NCI-H524 (cell line): ENCODE measurements at places on chromosomes 6 and 20.

DNA sequence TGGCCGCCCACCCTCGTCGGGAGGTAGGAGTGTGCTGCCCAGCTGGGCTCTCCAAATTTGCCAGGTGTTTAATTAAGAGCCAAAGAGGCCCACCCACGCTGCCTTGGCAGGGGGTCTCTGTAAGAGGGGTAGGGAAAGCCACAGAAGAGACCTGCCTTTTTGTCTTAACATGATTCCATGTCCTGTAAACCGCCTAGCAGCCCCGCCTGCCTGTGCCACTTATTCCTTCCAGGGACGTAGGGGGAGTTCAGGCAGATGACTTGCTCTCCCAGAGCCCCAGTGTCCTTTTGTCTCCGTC is 2.1 kb downstream of the FAM210B start:
- peak; percentile 79 for DNase-seq

GRCh38 chr6:49541210-49541724 is 9.2 kb upstream of the C6orf141 start:
- DNase-seq = no peak

DNA sequence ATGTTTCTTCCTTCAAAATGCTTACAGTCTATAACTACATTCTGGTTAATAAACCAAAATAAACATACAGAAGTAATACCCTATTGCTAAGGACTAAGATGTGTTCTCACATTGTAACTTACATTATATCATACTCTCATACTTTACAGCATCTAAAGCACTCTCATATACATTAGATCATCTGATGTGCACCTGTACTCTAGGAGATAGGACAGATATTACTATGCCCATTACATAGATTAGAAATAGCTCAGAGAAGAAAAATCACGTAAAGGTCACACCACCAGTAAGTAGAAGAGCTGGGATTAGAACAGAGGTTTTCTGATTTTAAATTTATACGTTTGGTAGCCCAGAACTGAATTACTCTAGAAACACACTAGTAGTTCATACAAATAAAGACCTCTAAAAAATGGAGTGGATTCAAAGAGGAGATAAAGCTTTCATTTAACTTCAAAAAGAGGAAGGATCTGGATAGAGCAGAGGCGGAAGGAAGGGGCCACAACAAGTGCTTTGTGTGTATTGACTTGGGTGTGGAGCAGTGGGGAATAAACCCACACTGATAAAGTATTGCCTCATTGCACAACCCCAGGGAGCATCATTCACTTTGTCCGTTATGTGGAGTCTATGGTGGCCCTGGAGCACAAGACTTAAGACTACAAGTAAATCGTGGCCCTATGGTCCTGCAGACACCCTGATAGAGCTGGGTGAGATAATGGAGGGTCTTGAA is 30.9 kb downstream of the SLC2A12 start:
- no peak for DNase-seq

DNA sequence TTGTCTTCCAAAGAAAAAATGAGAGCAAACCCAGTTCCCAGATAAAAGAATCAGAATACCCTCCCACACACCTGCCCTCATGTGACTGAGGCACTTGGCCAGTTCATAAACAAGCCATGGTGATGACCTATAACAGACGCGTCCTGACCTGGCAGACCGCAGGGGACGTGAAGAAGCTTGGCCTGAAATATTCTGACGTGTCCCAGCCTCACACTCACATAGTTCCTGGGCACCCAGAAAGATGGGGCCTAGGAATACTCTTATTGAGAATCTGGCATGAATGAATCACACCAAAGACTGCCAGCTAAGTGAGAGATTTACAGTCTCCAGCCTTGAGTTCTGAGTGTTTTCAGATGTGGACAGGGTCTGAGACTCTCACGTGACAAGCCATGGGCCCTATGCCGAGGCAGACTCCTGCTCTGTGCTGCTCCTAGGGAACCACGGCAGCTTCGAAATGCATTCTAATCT is 17.2 kb upstream of the MAP3K4 start:
- no peak for DNase-seq

- DNase-seq = no peak
Observed at GRCh38 chr20:53838311-53838868, 232.0 kb downstream of the BCAS1 start.

DNA sequence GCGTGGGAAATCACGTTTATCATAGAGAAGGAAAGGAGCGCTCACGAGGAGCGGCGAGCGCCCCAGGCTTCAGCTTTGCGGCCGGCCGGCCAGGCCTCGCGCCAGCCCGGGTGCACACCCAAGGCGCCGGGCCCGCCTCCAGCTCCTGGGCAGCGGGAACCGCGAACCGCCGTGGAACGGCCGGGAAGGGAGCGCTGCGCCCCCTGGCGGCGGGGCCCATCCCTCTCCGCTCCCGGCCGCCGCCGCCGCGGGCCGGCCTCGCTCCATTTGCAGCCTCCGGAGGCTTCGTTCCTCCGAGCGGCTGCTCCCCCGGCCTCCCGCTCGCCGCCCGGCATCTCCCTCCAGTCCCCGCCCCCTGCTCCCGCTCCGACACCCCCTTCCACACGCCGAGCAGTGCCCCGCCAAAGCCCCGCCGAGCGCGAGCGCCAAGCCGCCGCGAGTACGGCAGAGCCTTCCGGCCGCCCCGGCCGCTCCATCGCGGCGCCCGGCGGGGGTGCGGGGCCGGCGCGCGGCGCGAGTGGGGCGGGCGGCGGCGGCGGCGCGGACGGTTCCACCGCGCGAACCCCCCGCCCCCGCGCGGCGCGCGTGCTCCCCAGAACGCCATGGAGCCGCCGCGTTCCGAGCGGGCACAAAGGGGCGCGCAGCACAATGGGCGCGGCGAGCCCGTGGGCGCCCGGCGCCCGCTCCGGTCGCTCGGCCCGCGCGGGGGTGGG is 946 bp downstream of the BEND3 start:
- DNase-seq = peak; percentile 56

DNA sequence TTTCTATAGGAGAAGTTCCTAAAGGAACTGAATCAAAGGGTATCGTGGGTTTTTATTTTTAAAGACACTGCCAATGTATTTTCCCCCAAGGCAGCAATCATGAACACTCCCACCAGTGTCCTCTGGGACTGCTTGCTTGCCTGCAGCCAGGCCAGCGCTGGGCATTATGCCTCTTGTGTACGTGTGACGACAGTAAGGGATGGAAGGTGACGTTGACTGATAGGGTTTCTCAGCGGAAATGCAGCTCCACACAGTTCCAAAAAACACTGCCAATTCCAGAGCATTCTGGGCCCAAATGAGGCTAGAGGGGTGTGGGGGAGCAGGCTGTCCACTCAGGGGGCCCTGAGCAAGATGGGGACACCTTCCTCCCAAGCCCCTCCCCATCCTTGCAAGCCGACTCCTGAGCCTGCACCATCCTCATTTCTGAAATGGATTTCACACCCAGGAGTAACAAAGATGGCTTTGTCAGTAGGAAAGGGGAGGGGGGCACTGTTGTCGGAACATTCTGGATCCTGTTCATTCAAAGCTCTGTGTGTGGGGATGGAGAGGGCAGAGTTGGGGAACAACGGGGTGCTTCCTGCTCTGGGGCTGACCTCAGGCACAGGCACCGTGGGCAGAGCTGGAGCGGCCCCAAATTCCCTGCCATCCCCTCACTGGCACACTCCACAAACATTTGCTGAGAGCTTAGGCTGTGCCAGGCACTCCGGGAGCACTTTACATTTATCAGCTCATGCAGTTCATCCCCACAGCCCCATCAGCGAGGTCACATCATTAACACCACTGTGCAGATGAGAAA is 20.0 kb downstream of the PREX1 start:
- no peak for DNase-seq

DNA sequence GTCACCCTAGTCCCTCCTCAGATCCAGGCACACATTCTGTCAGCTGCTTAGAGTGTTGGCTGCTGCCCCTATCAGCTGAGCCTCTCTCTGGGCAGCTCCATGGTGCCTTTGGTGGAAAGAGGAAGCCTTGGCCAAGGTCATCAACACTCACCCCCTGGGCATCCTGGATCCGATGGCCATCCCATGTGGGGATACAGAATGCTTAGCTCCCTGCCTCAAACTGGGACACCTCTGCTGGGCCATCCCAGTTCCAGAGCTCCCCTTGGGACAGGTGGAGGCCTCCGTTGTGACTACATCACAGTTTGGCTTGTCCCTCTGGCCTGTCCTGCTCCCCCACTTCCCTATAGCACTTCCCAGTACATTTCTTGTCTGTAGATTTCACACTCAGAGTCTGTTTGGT is 45.6 kb downstream of the TOX2 start:
- DNase-seq = no peak

DNA sequence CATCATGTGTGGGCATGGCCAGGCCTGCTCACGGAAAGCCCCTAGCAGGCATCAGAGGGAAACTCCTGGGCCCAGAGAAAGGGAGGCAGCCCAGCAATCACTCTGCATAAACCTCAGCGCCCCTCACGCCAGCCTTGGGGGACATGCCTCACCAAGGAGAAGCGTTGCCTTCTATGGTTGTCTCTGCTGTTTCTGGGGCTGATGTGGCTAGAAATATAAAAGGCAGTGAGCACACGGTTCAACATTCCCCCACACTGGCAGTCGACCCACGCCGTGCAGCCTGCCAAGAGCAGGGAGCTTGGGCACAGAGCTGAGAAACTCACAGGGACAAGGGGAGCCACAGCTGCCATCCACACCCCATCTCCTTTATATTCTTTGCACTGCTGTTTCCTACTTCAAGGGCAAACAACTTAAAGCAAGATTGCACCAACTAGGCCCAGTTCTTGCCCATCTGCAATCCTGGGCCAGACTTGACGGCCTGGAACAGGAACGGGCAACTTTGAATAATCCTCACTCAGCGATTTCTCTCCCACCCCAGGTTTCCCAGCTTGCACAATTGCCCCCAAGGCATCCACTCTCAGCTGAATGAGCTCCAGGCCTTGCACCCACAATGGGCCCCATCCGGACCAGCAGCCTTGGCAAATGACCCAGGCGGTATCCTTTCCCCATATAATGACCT is 35.5 kb upstream of the FOXC1 start:
- DNase-seq = no peak

- no peak for DNase-seq
Observed at GRCh38 chr6:118523216-118523615, 24.9 kb upstream of the PLN start.

- no peak for DNase-seq
Observed at GRCh38 chr6:27957516-27957915, 475 bp downstream of the OR2B6 start.

- DNase-seq = no peak
Observed at GRCh38 chr6:150691463-150691862, 91.8 kb downstream of the PLEKHG1 start.

DNA sequence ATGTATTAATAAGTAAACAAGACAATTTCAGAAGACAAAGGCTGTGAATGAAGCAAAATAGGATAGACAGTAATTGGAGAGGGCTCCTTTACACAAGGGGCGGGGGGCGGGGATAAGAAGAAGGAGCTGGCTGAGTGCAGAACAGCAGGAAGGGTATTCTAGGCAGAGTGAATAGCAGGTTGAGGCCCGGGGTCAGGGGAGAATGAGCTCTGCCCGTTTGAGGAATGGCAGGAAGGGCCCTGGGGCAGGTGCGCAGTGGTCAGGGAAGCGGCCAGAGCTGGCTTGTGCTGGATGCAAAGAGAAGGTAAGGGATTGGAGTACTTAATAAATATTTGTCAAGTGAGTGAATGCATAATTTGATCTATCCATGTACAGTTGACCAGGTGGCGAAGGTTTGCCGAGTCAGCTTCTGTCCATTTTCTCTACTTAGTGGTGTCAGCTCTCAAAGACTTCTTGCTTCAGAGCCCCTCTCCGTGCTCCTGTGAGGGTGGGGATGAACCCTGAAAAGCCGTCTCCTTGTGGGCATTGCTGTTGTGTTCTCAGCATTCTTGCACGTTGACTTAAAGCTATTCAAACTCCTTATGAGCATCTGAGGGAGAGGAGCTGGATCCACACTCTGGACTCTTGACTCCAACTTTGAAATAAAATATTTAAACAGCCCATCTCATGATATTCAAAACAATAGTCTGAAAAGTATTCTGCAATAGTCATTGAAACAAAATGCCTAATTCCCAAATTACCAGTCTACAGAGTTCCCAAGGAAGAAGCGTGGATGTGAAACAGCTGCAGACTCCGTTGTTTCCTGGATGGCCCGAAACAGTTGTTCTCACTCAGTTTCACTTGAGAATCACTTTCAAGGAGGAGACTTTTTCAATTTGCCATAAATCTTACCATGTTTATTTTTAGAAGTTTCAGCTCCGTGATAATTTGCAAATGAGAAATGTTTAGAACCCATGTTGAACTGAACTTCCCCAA is 105.1 kb downstream of the EDN3 start:
- DNase-seq = peak; percentile 36

GRCh38 chr20:45991616-45992015 is 17.1 kb upstream of the MMP9 start:
- DNase-seq = no peak

DNA sequence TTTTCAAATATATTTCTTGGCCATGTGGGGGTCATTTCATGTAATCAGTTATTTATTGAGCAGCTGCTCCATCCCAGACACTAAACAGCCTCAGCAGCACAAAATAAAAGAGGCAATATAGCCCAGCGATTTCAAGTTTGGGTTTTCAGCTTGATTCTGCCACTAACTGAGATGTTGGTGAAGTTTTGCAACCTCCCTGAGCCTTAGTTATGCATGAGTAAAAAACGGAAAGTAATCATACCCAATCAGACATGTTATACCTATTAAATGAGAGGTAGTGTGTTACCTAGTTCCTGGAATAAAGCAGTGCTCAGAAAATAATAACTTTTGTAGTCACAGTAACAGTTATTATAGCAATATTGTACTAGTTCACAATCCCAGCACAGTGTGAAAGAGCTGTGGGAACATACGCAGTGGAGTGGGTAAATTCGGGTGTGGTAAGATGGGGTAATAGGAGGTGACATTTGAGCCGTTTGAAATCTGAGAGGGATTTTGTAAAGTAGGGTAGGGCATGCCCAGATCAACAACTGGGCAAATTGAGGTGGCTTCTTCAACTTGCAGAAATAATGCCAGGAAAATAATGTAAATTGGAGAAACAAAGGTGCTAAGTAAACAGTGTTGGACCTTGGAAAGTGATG is 1.5 kb downstream of the SLC9A8 start:
- DNase-seq = no peak
